ENCODE measurements at places on chromosomes 3 and 15. TPM values are rescaled to one million over a fixed set of nuclear protein-coding genes. Genes with fewer than 3 reads are reported as not detected.

Gene RTP1
- total RNA-seq: not detected

Gene SCG3
- not detected for total RNA-seq

Gene SAMD7
- not detected for total RNA-seq

Gene SNX22
- total RNA-seq: 0.18 TPM

Gene CCDC191
- total RNA-seq: 1.8 TPM

Gene COPG1
- 503 TPM for total RNA-seq

Gene PRR20G
- not detected for total RNA-seq

Gene TMCO5A
- not detected for total RNA-seq

Gene WDR72
- total RNA-seq: not detected

Gene SLC35G2
- 8.2 TPM for total RNA-seq

Gene PSTPIP1
- not detected for total RNA-seq

Gene ANKUB1
- not detected for total RNA-seq

Gene CEMIP
- total RNA-seq: 466 TPM

Gene GOLGA6D
- not detected for total RNA-seq

Gene ARPIN
- total RNA-seq: 9.8 TPM

Gene GOLGA6A
- not detected for total RNA-seq

Gene TMIE
- 0.09 TPM for total RNA-seq

Gene NAALADL2
- total RNA-seq: 13.7 TPM

Gene TNFAIP8L3
- total RNA-seq: 14.2 TPM

Gene PRTG
- 2.4 TPM for total RNA-seq

Gene ITPKA
- total RNA-seq: 0.92 TPM

Gene BUB1B
- 2.4 TPM for total RNA-seq

Gene TEX55
- not detected for total RNA-seq

Gene IGDCC3
- total RNA-seq: not detected

Gene FSIP1
- total RNA-seq: 1.7 TPM

Gene ILDR1
- not detected for total RNA-seq

Gene TTLL13
- total RNA-seq: 0.14 TPM

Gene SMCO1
- not detected for total RNA-seq

Gene TP63
- total RNA-seq: under 0.01 TPM

Gene DVL3
- 44.7 TPM for total RNA-seq

Gene RIOX2
- 44.6 TPM for total RNA-seq

Gene CAMKV
- total RNA-seq: not detected

Gene HRG
- under 0.01 TPM for total RNA-seq

Gene GPR27
- not detected for total RNA-seq

Gene HHATL
- total RNA-seq: not detected

Gene SHC4
- 1.8 TPM for total RNA-seq

Gene TUSC7
- total RNA-seq: not detected

Gene SAXO2
- 0.65 TPM for total RNA-seq

Gene ZNF80
- not detected for total RNA-seq

Gene FGD5
- total RNA-seq: 0.14 TPM

Gene ROBO1
- 98.5 TPM for total RNA-seq

Gene CTDSPL
- total RNA-seq: 22.2 TPM

Gene GPR87
- not detected for total RNA-seq

Gene NTRK3
- total RNA-seq: 0.28 TPM

Gene SERPINI2
- total RNA-seq: not detected

Gene EID1
- total RNA-seq: 359 TPM

Gene FXR1
- 216 TPM for total RNA-seq

Gene DZIP1L
- 29.4 TPM for total RNA-seq

Gene PIGZ
- 2.1 TPM for total RNA-seq

Gene STRA6
- total RNA-seq: 8.5 TPM

Gene PLSCR4
- total RNA-seq: 23.9 TPM

Gene FANCD2OS
- not detected for total RNA-seq

Gene UCN2
- total RNA-seq: 0.83 TPM

Gene RTF1
- total RNA-seq: 15.3 TPM

Gene LTK
- total RNA-seq: not detected

Gene GPR62
- 0.09 TPM for total RNA-seq

Gene STARD5
- 11.8 TPM for total RNA-seq

Gene LRRC57
- 8.4 TPM for total RNA-seq

Gene TMEM45A
- 104 TPM for total RNA-seq

Gene APBA2
- total RNA-seq: 5.2 TPM

All from smooth muscle cell of bladder (primary cell).